Mesenteric fat pad (tissue), 1 donor: ENCODE measurements at places on chromosomes 2 and 18. TPM values are rescaled to one million over a fixed set of nuclear protein-coding genes. Genes with fewer than 3 reads are reported as not detected.

DNA sequence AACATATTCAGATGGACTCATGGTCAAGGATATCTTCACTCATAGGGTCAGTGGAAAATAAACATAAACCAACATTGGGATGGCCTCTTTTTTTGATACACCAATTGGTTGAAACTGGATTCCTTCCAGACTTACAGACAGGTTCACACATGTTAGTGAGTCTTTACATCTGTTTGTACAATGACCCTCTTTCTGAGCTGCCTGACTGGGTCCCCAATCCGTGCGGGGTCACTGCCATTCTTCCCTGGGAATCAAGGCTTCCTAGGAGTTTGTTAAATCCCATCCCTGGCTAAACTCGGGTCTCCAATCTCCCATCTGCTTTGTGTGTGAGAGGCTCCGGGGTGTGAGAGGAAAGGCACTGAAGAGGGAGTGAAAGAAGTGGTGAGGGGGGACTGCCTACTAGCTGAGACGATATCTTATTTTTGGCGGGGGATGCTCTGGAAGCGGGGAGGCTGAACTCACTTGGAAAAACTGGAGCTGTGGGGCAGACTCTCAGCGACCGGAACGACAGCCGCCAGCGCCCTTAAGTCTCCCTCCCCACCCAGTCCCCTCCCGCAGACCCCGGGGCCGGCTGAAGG, 487 bp downstream of the STARD6 start:
- DNase-seq, result no peak

DNA sequence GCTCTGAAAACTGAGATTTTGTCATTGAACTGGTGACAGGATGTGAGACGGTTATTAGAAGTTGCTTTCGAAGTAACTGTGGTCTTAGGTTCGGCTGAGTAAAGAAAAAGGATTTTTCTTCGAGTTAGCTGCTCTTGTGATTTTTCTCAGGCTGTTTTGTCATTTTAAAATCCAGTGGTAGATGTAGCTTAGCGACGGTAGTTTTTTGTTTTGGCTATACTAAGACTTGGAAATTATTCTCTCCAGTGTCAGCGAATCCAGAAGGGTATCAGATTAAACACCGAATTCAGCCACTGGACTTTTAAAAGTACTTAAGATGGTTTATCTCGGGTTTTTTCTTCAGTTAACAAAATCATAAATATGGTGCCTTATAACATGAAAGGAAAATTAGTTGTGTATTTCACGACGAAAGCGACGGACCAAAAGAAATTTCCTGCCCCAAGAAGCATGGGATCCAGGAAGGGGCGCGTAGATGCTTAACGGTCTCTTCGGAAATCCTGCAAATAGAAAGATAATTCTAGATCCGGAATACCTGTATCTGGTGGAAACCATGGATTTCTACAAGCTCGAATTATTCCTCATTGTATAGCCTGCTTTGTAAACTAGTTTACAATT, 1.2 kb downstream of the SFT2D3 start:
- no peak for DNase-seq

GRCh38 chr2:160331258-160332025, 131.4 kb upstream of the ITGB6 start:
- DNase-seq, result no peak

GRCh38 chr2:181672255-181673008, 7.9 kb downstream of the NEUROD1 start:
- no peak for DNase-seq

DNA sequence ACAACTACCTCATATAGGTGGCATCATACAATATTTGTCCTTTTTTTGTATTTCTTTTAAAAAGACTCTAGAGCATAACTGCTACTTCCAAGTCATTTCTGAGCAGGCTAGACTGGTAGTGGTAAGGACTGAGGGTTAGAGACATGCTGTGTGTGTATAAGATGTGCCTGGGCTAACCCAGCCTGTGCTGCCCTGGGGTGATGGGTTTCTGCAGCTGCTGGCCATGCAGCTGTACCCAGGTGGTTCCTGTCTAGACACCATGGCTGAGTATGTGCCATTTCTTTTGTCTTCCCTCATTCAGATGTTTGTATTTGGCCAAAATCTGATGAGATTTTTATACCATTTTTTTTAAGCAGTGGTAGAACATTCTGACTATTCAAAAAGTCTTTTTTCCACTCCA, 40.0 kb downstream of the MERTK start:
- no peak for DNase-seq

Gene PTRHD1
- total RNA-seq, result 12.9 TPM
